NCI-H1417 (cell line): ENCODE measurements at places on chromosomes 5 and 9.

DNA sequence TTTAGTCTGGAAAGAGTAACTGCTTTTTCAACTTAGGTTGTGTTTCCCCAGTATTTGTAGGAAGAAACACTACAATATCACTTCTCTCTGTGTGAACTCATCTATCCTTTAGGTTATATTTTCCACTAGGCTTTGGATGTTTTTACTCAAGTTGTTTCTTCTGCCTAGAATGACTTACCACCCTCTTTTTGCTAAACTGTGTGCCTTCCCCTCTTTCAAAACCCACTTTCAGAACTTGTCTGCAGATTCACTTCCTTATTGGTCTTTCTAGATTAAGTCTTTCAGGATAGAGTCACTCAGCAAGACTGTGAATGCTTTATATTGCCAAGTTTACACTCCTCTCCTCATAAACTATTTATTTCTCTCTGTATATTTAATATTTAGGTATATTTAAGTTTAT lies 14.2 kb upstream of the CAST start:
- DNase-seq = no peak

GRCh38 chr5:151491062-151491461 lies 43.7 kb downstream of the SLC36A1 start:
- DNase-seq = no peak

- DNase-seq = no peak
These were observed 344.2 kb downstream of the ADGRV1 start for GRCh38 chr5:90902651-90903386.

DNA sequence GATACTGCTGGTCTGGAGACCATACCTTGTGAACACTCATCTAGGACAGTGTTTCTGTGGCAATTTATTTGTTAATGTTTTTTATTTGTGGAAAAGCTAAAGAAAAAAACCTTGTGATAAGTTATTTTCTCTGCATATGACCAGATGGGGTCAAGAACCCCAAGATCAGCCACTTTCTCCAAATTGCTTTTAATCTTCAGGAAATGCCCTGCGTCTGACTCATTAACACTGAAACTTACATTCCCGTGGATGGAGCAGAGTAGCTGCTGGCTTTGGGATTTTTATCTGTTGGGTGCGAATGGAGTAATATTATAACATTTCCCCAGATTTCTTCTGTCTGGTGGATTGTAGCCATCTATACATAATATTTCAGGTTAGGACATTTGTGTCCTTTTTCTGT lies 444.5 kb downstream of the SH3GL2 start:
- no peak for DNase-seq

DNA sequence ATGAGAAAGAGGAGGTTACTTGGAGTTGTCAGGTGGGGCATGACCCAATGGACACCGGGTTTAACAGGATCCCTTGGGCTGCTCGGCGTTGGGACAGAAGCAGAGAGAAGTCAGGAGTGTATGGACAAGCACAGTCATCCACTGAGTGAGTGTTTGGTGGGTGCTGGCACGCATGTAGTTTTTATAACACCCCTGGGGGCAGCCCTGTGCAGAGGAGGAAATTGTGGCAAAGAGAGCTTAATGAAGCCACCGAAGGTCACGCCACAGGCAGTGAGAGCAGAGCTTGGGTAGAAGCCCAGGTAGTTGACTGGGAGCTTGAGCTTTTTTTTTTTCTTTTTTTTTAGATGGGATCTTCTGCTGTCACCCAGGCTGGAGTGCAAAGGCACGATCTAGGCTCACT lies 43.2 kb upstream of the IER5L start:
- DNase-seq = no peak
